ENCODE measurements at places on chromosomes 3 and 15.

GRCh38 chr3:69491975-69492374 is 106.1 kb upstream of the FRMD4B start:
- no peak for DNase-seq

GRCh38 chr3:123750659-123751420 is 133.3 kb downstream of the MYLK start:
- no peak for DNase-seq

DNA sequence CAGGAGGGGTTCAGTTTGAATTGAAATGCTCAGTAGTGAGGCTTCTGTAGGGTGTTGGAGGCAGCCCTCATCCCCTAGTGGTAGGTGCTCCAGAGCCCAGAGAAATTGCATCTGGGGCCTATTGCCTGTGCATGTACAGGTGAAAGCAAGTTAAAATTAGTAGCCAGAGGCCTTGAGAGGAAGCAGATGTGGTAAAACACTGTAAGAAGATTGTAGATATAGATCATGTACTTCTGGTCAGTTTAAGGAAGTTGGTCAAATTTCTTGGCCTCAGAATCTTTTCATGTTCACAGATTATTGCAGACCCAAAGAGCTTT is 34.6 kb downstream of the IGSF10 start:
- no peak for DNase-seq

GRCh38 chr15:67030036-67030762 is 35.2 kb upstream of the SMAD3 start:
- DNase-seq, result no peak

- DNase-seq, result no peak
These were observed 22.1 kb upstream of the NEO1 start for GRCh38 chr15:73030122-73030679.

GRCh38 chr3:123026565-123027291 is 835 bp downstream of the SEMA5B start:
- DNase-seq, result no peak

DNA sequence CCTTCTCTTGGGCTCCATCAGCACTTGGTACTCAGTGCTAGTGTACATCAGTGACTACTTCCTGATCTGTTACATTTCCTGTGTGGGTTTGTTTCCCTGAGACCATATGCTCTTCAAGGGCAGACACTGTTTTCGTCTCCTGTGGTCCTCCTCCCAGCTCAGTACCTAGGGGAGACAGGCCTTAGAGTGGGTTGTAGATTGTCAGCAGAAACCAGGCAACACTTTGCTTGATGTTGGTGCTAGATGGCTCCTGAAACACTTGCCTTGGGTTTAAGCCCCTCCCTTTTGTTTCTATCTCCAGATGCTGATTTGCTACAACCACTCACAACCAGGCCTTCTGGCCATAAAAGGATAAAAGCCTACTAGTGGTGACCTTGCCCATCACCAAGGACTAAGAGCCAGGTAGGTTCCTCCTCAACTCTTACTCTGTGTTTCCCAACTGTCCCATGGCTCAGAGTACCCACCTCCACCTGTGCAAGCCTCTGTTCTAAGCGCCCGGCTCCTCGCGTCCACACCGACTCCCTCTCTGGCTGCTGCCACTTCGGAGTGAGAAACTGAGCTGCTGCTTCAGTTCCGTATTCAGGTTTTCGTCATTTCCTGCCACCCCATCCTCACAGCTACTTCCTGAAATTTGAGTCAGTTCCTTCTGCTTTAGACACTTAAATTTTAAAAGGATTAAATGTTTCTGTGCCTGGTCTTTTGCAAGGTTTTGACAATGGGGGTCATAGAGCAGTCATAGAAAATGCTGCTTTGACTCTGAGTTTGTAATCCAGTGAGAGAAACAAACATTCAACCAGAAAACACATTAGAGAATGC is at the start of gene HCLS1:
Gene HCLS1, minus strand, starts transcription at position 548 of the 816 bp plus-strand sequence. CDS start 2,556 bp downstream, outside the sequence.
- no peak for DNase-seq

- DNase-seq, result no peak
These were observed 365.3 kb upstream of the EPHA3 start for GRCh38 chr3:88742106-88742505.

- DNase-seq, result no peak
These were observed 40.1 kb downstream of the CPN2 start for GRCh38 chr3:194311000-194311399.

DNA sequence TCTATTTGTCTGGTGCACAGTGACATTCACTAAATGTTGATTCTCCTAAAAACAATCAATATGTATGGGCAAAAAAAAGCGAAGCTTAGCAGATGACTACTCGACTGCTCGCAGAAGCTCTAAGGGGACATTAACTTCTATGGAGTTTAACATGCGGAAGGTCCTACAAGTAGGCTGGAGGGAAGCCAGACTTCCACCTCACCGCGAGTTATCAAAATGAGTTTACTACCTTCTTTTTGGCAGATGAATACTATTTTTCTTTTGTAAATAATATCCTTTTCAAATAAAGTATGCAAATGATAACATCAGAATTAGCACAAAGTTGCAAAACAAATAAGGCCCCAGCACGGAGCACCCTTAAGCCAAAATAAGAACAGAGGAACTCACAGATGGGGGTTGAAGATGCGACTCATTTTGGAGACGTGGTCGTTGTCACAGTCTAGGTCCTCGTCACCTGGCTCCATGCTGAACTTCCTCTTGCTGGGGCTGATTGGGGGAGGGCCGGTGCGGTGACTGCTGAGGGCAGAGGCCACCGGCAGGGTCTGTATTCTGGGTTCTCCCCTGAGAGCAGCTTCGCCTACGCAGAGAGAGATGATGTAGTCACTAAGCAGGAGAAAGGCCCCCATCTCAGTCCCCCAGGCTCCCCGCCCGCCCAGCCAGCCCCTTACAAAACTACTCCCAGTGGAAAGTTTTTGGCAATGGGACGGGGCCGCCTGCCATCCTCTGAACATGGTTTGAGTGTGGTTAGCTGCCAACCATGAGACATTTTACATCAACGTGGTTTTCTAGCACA is 42.1 kb downstream of the VGLL4 start:
- DNase-seq, result peak; percentile 89
